NCI-H146 (cell line): ENCODE measurements at places on chromosomes 7 and 10.

DNA sequence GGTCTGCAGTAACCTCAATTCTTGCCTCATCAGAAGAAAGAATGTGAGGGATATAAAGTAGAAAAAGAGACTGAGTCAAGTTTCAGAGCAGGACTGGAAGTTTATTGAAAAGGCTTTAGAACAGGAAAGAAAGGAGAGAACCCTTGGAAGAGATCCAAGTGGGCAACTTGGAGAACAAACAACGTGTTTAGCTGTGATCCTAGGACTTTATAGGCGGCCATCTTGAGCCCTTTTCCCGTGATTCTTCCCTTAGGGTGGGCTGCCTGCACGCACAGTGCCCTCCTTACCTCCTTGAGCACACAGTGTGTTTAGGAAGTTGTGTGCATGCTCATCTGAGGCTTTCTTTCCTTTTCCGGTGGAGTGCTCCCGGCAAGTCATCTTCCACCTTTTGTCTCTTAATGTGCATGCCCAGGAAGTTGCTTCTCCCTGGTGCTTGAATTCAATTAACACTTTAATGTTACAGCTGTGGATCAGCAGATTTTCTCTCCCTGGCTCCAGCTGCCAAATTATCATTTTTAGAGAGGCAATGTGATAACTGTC lies 59.8 kb downstream of the ENTPD1 start:
- no peak for DNase-seq

DNA sequence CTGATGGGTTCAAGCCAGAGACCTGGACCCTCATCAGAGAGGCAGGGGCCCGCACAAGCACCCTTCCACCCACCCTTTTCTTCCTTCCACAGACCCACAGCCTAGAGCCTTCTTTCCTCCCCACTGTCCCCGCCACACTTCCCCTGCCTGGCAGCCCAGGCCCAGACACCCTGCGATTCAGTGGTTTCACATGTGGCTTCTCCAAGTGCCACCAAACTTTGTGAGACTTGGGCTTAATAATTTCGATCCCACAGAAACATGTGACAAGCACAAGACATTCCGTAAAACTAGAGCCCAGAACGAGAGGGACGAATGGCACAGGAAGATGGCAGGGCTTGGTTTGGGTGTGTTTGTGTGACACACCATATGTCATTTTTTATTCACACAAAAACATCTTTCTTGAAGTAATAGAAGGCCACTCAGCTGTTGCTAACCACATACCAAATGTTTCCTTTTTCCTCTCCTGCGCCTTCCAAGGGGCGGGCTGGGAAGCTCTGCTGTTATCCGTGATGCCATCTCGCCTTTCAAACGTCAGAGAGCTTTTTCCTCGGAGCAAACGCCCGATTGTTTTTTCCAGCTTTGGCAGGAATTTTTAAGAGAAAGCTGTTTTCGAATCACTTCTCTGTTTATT lies 162.9 kb downstream of the GRK5 start:
- DNase-seq: no peak

- DNase-seq: no peak
These were observed 298.5 kb upstream of the KLF6 start for GRCh38 chr10:4083509-4084003.

DNA sequence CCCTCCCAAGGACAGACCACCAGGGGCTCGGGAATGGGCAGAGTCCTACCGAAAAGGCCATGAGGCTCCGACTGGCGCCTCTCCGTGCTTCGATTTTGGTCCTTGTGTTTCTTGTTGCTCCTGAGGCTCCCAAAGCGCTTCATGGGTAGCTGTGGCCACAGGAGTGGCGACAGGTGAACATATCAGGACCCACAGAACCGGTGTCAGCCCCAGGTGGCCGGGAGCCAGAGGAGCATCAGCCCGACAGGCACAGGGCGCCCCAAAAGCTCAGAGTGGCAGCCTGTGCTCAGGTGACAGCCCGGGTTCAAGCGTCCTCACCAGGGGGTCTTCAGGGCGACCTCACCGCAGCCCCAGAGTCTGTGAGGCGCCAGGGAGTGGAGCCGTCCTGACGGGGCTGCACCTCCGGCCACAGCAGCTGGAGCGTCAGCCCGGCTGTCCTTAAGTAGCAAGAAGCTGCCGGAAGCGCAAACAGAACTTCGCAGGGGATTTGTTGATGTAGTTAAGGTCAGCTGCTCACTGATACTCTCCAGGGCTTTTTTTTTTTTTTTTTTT lies 141.0 kb downstream of the PRKAG2 start:
- peak; percentile 79 for DNase-seq

DNA sequence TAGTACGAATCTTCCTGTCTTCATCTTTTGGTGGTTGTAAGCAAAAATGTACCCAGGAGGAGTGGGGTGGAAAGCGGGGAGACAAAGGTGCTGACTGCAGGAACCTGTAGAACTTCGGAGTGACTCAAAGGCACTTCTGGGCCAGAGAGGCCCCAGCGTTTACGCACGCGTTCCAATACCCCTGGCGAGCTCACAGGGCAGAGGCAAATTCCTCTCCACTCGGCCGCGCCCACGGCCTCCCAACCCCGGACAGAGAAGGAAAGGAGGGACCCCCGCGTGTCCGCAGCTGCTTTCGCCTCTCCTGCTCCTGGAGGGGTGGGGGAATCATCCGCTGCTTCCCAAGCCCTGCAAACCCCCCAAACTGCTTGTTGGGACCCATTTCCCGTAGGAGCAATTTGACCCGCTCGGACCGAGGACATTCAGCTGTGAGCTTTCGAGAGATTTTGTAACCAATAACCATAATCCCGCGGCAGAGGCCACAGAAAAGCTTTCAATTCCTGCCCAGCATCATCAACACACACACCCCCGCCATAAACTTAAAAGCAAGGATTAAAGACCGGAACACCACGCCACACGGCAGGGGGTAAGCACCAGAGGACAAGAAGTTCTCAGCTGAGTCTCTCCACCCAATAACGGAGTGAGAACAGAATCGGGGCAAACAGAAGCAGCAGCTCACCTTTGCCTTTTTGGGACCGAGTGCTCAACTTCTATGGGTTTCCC lies 2.3 kb downstream of the IGF2BP3 start:
- peak; percentile 48 for DNase-seq

- no peak for DNase-seq
These were observed 626.9 kb downstream of the ZWINT start for GRCh38 chr10:55734112-55734511.

- no peak for DNase-seq
These were observed 3.8 kb upstream of the TRIM56 start for GRCh38 chr7:101081432-101081831.

DNA sequence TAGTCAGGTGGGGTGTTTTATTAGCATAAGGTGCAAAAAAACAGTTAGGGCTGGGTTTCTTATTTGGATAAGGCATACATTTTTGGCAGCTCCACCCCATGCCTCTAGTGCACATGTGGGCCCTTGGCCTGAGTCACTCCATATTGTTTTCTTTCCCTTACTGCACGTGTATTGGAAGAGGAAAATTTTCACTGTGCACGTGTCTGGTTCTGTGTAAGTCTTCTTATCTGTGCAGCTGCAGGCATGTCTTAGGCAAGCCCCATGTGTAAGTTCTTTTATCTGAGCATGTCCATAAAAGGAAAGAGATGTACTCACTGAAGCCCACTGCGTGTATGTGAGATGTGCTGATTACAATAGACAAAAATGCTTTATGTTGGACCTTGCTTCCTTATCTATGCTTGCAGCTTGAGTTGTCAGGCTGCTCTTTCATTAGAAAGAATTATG lies 540.3 kb upstream of the IGFBP3 start:
- no peak for DNase-seq

DNA sequence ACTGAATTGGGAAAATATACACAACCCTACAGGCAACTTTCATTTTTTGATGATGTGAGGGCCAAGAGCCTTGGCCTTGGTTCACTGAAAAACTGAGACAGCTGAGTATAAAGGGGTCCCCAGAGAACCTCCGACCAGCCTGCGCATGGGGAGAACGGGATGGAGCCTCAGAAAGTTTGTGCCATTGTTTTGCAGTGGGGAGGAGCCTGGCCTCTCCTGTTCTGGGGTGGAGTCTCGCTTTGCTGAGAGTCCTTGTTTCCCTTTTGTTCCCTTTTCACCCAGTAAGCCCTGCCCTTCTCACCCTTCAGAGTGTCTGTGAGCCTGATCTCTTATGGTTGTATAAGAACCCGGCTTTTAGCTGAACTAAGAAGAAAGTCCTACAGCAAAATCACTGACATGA lies 193.2 kb upstream of the AKR1E2 start:
- no peak for DNase-seq

- DNase-seq: no peak
These were observed 288.0 kb downstream of the PTPRN2 start for GRCh38 chr7:158299607-158300006.

- no peak for DNase-seq
These were observed 739.6 kb upstream of the GALNT17 start for GRCh38 chr7:70392256-70392876.

DNA sequence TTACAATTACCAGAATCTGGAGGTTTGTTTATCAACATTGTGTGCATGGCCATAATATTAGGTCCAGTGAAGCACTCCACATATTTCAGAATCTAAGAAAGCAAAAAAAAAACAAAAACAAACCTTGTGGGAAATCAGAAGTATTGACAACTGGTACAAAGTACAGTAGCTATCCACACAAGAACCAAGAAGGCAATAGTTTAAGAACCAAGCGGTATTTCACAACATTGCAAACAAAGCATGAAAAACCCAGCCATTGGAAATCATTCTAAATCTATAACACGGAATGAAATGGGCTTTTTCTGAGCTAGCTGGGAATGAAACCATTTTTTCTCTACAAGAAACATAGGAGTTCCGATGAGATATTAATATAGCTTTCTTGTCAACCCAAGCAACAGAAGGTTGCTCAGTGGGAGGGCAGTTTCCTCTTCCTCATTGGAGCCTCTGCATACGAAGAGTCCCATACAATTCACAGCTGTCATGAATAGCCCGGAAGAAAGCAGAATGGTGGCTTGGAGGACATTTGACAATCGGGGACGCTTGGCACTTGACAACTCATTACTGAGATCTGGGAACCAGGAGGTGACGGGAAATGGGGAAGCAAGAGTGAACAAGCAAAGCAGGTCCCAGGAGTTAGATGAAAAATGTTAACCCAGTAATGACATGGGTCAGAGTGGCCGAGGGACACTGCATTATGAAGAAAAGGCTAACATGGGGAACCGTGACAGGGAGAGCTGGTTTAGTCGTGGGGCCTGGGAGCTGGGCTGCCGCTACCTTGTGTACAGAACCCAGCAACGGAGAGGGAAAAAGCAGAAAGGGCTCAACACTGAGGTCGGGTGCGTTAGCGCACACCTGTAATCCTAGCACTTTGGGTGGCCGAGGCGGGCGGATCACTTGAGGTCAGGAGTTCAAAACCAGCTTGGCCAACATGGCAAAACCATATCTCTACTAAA lies 7.8 kb downstream of the PHYH start:
- no peak for DNase-seq

- DNase-seq: no peak
These were observed 760.0 kb downstream of the PHTF2 start for GRCh38 chr7:78558566-78558965.

DNA sequence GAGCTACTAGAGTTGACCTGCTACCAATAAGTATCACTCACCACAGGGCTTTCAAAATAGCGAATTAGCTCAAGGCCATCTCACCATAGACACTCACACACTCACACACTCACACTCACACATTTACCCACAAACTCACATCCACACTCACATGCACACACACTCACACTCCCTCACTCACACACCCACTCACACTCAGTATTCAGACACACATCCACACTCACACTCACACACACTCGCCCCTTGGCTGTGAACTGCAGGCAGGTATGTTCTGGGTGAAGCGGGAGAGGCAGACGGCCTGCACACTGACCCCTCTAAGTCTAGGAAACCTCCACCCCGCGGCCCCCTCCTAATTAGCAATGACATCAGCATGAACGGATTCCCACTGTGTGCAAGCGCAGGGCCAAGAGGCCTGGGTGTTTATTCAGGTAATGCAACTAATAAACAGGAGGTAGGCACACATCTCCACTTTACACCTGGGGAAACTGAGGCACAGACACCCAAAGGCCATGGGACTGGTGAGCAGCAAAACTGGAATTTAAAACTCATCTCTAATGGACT lies 94.6 kb downstream of the ADARB2 start:
- no peak for DNase-seq

DNA sequence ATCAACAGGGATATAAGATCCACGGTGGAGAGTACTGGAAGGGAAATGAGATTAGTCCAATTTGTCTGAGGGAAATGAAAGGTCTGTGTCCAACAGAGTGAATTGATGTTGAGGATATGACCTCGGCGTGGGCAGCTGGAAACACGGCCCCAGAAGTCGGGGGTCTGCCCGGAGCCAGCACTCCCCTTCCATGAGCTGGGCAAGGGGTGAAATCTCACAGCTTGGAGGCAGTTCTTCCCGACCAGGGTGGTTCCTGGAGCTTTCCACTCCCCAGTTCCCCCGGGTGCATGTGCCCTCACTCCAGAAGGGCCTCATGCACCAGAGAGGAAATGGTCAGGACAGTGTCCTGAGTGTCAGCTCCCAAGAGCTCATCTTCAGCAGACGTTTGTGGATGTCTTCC lies 264.7 kb upstream of the PPP2R2D start:
- no peak for DNase-seq

- no peak for DNase-seq
These were observed 92.5 kb downstream of the POU6F2 start for GRCh38 chr7:39069896-39070881.

DNA sequence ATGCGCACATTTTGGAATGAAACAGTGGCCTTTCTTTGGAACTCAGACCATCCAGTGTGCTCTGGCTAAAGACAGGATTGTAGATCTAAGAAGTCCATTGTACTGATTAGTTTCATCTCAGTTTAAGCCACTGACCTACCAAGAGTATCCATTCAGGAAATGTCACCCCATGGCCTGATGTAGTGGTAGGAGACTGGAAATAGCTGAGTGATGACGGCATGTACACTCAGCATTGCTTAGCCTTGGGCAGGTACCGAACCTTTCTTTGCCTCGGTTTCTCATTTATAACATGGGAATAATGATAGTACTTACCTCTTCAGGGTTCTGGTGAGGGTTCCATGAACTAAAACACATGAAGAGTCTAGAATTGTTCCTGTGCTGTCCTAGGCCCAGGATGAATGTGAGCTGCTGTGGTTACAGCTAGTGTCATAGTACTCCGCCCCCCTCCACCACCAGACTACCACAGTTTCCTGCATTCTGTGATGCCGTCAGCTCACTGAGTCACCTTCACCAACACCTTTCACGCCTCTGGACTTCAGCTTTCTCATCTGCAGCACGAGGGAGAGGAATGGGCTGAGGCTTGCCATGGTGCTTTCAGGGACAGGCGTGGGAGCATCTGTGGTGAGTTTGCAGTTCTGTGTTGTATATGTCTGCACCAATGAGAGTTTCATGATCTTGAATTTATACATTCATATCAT lies 484.0 kb upstream of the GALNT17 start:
- DNase-seq: no peak

GRCh38 chr10:48316236-48316635 lies 9.8 kb downstream of the MAPK8 start:
- no peak for DNase-seq

GRCh38 chr10:110648692-110649346 lies 4.7 kb downstream of the RBM20 start:
- no peak for DNase-seq

DNA sequence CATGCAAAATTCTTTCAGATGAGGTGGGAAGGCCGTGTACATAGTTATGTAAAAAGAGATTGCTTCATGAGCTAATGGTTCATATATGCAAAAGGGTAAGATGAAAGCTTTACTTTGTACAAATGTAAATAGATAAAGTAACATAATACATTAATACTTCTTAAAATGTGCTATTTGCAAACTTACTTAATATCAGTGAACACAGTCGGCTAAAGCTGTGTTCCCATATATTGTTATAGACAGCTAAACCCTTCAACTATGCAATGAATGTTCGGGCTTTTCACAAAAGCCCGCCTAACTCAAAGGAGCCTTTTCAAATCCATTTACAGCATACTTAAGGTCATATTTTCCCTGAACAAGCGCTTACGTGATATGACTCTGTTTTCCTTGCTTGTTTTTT lies 340.6 kb upstream of the GALNT17 start:
- no peak for DNase-seq
